Omental fat pad (tissue), 4 donors: ENCODE measurements at places on chromosomes 7 and 10.

DNA sequence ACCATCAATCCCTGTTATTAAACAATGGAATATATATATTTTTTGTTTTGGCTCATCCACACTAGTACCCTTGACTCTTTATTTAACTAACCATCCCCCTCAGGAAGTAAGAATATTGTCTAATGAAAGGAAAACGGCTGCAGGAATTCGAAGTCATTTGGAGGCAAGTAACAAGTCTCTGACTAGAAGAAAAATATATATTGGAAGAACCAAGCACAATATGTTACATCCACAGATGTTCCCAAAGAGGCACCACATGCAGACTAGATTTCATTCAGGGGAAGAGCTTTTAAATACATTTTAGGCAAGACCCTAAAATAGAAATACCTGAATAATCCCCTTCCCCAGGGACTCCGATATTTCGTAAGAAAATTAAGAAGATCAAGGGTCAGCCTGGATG is 104.5 kb downstream of the GRM3 start:
- DNase-seq = no peak

GRCh38 chr7:134415700-134416099 is 43.2 kb downstream of the AKR1B1 start:
- DNase-seq = no peak

- DNase-seq = no peak
Observed at GRCh38 chr7:106246902-106247711, 37.7 kb downstream of the NAMPT start.

DNA sequence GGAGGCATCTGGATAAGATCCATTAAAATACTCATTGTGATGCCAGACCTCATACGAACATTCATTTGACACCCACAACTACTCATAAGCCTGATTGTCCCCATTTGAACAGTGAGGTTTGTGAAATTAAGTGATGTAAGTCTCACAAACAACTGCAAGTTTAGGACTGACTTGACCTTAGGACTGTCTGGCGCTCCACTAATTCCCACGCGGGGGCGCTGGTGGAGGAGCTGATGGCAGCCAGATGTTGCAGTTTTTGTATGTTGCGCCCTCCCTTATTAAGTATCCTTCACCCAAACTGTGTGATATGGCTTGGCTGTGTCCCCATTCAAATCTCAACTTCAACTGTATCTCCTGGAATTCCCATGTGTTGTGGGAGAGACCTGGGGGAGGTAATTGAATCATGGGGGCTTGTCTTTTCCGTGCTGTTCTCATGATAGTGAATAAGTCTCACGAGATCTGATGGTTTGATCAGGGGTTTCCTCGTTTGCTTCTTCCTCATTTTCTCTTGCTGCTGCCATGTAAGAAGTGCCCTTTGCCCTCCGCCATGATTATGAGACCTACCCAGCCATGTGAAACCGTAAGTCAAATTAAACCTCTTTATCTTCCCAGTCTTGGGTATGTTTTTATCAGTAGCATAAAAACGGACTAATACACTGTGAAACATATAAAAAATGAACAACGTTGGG is 20.3 kb upstream of the TIAL1 start:
- no peak for DNase-seq

- DNase-seq = no peak
Observed at GRCh38 chr10:124628676-124629021, 115.5 kb downstream of the FAM53B start.
